Adrenal gland (tissue), 19 donors: ENCODE measurements at places on chromosomes 5 and 9. TPM values are rescaled to one million over a fixed set of nuclear protein-coding genes. Genes with fewer than 3 reads are reported as not detected.

The NUTM2G gene
- not detected for total RNA-seq

The HMMR gene
- total RNA-seq, result 1.9 TPM

The HDAC3 gene
- 101 TPM for total RNA-seq

The CCL27 gene
- not detected for total RNA-seq

The SAP30L gene
- total RNA-seq, result 33.4 TPM

- DNase-seq, result no peak
Measured at GRCh38 chr9:3949744-3950143, 350.1 kb downstream of the GLIS3 start.

DNA sequence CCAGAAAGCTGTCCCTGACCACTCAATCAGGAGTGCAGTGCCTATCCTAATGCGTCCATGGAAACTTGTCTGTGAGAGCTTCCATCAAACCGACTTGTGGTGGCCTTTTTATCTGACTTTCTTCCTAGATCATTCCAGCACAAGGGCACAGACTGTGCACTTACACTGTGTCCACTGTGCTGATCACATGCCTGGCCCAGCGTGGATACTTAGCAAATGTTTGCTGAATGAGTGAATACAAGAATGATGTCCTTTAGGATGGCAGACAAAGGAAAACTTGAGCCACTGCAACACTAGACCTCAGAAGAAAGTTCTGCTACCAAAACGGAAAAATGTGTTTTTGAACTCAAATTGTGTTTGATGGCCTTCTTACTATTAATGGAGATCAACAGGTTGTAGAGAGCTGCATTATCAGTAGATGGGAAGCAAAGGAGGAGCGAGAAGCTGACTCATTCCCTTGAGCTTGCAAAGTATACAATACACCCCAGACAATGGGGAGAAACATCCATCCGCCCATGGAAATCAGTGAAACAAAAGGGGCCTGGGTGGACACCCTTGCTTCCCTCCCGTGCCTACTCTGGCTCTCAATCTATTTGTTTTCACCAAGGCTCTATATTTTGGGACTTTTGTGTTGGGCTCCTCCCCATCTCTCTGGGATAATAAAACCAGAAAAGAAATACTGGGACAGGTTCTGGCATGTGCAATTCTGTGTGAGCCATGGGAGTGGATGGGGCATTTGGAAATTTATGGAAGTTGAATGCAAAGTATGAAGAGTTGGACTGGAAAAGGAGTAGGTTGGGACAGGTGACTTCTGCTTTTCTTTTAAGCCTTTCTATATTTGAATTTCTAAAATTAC lies 76.2 kb upstream of the ZFAND5 start:
- no peak for DNase-seq

- no peak for DNase-seq
Measured at GRCh38 chr9:115212125-115212605, 94.2 kb upstream of the TNC start.

DNA sequence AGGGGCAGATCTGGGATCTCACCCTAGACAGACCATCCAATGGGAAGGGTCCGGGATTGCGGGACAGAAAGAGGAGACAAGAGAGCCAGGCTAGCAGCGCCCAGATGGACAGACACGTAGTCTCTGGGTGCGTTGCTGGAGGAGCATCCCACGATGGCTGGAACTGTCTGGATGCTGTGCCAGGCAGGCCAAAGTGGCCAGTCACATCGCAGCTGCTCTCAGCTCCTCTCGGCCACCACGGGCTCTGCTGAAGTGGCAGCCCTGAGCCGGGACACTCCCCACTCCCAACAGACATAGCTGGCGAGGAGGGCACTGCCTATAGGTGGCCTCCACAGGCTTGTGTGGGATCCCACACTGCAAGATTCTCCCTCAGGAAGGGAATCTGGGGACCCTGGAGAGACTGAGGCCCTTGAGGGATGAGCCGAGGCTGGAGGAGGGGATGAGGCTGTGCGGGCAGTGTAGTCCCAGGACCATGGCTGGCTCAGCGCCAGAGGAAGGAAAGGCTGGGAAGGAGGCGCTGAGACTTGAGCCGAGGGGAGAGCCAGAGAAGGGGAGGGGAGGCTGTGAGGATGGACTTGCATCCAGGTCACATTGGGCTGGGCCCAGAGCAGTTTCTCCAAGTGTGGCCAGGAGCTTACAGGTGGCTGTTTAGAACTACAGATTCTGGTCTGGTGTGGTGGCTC lies 10.3 kb upstream of the WDR5 start:
- DNase-seq, result no peak

GRCh38 chr5:122031836-122032235 lies 46.2 kb downstream of the LOX start:
- no peak for DNase-seq

GRCh38 chr5:35919191-35919590 lies 19.2 kb downstream of the CAPSL start:
- no peak for DNase-seq

DNA sequence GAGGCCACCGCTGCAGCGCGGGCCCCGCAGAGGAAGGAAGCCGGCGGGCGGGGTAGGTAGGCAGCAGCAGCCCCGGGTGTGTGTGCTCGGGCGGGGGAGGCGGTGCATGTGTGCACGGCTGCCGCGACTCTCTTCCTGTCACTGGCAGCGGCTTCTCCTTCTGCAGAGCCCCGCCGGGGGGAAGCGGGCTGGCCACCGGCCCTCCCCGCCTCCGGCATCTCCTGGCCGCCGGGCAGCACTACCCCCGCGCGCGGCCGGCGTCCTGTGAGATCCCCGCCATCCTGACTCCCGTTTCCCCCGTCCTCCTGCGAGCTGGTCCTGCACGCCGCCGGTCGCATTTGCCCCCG lies 315 bp downstream of the PIK3R1 start:
- no peak for DNase-seq

DNA sequence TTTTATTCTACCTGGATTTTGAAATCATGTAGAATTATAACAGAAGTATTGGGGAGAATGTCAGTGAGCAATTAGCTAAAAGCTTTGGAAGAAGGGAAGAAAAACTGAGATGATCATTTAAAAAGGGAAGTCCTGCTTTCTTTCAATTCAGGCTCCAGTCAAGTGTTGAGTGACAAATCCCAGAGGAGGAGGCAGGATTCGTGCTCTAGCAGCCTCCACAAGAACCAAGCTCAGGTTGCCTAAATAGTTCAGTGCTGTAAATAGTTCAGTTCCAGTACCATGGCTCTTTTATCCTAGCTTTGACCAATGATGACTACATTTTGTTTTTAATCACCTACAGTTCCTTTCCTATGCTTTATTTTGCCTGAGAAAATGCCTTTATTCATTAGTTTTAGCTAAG lies 204.9 kb upstream of the NREP start:
- no peak for DNase-seq

- no peak for DNase-seq
Measured at GRCh38 chr9:9283159-9283986, 1329.4 kb downstream of the PTPRD start.

DNA sequence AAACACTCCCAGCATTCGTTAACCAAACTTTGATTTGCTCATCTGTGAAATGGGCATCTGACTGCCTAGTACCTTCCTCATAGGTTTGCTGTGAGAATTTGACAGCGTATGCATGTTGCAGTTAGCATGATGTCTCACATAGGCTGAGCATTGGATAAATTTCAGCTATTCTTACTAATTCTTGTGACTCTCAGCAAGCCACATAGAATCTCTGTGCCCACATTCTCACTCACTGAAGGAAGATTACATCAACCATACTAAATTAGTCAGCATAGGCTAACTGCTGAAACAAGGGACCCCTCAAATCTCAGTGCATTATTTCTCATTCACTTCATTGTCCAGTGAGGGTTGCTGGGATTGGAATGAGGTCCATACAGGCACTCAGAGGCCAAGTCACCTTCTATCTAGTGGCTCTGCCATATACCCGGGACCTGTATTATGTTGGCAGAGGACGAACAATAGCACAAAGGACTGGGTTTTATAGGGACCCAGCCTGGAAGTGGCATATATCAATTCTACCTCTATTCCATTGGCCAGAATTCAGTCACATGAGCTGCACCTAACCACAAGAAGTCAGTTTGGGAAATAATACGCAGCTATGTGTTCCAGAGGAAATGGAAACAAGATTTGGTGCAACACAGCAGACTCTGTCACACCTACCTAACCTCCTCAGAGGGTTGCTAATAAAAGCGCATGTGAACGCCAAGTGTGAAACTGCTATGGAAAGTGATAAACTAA lies 4.2 kb upstream of the PTGER4 start:
- no peak for DNase-seq

DNA sequence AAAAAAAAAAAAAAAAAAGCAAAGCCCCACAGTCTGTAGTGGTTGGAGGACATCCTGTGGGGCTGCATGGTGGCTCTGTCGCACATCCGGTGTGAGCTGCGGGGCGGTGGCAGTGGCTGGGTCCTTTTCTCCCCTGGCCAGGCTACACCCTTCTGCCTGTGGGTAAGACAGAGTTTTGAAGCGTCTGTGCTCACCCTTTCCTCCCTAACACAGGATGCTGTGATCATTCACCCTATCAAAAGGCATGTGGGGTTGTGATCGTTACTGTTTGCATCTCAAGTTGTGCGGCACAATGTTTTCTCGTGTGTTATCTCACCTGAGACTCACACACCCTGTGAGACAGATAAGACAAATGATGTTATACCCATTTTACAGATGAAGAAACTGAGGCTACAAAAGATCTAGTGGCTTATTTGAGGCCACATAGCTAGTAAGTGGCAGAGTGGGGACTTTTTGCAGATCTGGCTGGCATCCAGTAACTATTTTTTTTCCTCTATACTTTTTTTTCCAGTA lies 17.5 kb downstream of the IRF1 start:
- no peak for DNase-seq

DNA sequence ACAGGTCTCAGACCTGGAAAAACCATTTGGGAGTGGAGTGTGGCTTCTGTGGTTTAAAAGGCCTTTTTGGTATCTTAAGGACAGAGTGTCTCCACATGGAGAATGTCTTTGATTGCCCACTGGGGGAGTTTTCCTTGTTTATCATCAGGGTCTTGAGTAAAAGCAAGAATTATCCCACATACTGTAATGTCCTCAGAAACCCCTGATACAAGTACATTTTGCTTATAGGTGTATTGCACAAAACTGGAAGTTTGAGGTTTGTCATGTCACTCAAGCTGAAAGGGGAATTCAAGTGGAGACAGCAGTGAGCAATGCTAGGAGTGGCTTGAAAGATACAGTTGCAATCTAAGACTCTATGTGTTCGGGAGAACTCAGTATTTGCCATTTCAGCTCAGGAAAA lies 62.7 kb upstream of the GRAMD2B start:
- no peak for DNase-seq

DNA sequence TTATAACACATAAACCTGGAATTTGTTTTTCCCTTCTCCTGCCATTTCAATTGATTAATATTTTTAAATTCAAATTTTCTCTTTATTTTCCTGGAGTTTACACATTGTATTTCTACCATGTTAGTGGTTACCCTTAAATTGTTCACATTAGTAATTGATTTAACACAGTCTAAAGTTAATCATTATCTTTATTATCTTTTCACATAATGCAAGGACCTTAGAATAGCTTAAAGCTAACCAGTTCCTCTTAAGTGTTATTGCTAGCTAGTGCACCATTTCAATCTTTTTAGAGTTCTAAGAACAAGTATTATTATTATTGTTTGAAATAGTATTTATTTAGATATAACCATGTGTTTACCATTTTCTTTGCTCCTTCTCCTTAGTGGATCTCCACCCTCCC lies 251.2 kb upstream of the FBXL7 start:
- no peak for DNase-seq

- DNase-seq, result no peak
Measured at GRCh38 chr5:98713027-98713426, 60.4 kb upstream of the RGMB start.

- no peak for DNase-seq
Measured at GRCh38 chr5:151130922-151131891, 26.4 kb downstream of the ANXA6 start.

GRCh38 chr5:112121258-112121657 lies 297.8 kb downstream of the EPB41L4A start:
- no peak for DNase-seq

- DNase-seq, result no peak
Measured at GRCh38 chr9:76310577-76310976, 83.6 kb downstream of the RFK start.

- peak; percentile 38 for DNase-seq
Measured at GRCh38 chr9:126326228-126327005, at the start of gene MVB12B. TSS of gene MVB12B (plus strand) at chr9:126326829. CDS start at chr9:126326930, 101 bp downstream.

DNA sequence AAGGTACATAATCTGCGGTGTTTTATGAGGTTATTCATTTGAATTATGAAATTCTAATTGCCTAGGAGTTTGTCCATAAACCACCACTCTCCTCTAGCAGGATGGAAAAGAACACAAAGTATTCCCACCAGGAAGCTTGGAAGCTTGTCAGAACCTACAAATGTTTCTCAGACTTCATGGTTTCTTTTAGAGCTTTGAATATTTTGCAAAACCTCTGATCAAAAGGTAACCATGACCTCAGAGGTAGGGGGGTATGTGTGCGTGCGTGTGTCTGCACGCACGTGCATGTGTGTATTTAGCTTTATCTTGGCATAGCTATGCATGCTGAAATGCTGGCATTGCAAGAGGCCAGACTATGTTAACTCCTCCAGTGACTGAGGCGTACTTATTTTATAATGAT lies 847.0 kb downstream of the TLE1 start:
- DNase-seq, result no peak
